NCI-H2029 (cell line): ENCODE measurements at places on chromosomes 2 and 18.

DNA sequence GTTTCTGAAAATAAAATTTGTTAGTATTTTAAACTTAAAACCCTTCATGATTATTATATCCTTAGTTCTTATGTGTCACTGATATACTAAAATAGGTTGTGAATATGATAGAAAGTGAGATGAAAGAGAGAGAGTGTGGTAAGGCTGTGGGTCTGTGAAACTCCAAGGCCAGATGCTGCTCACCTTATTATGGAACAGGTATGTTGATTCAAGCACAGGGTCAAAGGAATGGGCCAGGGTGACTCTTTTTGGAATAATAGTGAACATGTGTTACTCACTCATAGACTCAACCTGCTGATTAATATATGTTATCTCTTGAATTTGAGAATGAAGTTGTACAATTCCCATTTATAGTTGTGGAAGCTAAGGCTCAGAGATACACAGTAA lies 70.7 kb upstream of the FN1 start:
- no peak for DNase-seq

- DNase-seq, result no peak
These were observed 435.0 kb upstream of the SPRED2 start for GRCh38 chr2:65867446-65867845.

GRCh38 chr2:188305271-188305670 lies 13.6 kb downstream of the GULP1 start:
- no peak for DNase-seq

- DNase-seq, result no peak
These were observed 99.0 kb downstream of the DYSF start for GRCh38 chr2:71552356-71552755.

- DNase-seq, result peak; percentile 25
These were observed 150.6 kb downstream of the RTN4 start for GRCh38 chr2:54899576-54900200.

GRCh38 chr2:157849591-157849990 lies 26.5 kb downstream of the ACVR1 start:
- DNase-seq, result no peak

GRCh38 chr18:76821356-76821874 lies 942 bp upstream of the ZNF236 start:
- no peak for DNase-seq

DNA sequence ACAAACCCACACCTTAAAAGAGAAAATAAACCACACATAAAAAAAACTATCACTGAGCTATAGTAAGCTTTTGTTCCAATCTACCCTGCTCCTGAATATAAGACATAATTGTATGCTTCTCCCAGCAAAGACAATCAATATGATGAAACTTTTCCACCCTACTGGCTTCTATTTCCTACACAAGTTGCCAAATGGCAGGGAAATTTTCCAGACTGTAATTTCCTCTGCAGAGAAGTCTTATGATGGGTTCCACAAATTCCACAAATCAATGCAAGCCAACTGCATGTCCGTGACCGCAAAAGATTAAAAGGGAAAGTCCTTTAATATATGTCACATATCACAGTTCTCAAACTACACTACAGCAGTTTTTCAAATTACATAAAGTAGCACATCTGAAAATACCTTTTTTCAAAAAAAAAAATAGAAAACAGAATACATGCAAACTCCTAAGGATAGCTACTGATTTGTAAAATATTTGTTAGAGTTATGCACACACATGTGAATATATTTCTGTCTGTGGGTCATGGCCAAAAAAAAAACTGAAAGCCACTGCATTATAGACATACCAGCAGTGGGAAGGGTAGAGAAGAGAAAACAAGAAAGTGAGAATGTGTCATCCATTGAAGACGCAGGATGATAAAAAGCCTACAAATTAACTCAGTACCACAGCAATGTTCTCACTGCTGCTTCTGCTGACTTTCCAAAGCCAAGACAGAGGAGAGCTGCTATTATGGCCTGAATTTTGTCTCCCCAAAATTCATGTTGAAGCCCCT lies 61.4 kb downstream of the RPL31 start:
- no peak for DNase-seq
